ENCODE measurements at places on chromosomes 3 and 15.
A peak's percentile ranks its signal among the peaks of the same experiment; 100 is the strongest.

- DNase-seq: no peak
Observed at GRCh38 chr15:69253156-69253555, 45.6 kb upstream of the PAQR5 start.

DNA sequence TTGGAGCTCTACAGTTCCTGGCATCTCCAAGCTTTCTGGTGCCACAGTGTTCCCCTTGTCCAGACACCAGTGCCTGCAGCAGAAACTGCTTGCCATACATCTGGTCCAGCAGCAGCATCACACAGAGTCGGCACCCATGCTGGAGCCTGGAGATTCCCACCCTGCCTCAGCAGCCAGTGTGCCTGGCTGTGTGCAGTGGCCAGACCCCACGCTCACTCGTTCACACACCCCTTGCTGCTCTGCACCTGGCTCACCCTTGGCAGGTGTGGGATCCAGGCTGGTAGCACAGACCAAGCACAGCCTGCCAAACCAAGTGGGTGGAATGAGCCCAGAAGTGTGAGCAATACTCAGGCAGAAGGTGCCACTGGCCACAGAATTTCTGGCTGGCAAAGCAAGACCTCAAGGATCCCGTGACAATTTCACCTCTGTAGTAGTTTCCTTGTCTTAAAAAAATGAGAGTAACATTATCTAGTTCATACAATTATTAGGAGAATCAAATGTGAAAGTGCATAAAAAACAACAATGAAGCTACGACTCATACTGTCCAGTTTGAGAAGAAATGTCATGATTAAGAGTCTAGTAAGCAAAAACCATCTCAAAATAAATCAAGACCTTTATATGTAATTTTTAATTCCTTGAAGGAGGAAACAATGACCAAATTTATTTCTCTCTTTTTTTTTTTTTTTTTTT is 22.9 kb upstream of the ZBED2 start:
- no peak for DNase-seq

DNA sequence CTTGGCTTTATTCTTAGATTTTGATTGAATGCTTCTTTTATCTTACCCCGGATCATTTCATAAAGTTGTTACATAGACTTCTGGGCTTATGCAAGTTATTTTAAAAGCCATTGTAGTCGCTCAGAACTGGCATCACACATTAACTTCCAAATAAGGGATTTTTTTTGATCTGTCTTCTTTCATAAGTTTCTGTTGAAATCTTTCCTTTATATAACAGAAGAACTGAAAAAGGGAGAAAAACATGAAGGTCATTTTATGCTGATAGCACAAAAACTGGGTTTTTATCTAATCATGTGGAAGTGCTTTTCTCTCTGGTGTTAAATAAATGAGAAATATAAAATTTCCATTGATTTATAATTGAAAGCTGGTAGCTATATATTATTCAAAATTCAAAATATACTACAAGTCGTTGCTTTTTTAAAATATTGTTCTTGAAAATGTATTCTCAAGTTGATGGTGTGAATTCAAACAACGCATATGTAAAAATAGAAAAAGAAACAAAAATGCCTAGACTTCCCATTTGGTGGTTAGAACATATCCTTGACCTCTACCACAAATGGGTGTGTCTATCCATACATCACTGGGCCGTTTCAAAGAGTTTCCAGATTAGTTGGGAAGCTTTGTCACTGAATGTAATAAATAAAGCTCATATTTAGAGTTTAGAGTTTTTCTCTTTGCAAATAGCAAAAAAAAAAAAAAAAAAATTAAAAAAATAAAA is 258.3 kb upstream of the ZPLD1 start:
- DNase-seq: no peak

DNA sequence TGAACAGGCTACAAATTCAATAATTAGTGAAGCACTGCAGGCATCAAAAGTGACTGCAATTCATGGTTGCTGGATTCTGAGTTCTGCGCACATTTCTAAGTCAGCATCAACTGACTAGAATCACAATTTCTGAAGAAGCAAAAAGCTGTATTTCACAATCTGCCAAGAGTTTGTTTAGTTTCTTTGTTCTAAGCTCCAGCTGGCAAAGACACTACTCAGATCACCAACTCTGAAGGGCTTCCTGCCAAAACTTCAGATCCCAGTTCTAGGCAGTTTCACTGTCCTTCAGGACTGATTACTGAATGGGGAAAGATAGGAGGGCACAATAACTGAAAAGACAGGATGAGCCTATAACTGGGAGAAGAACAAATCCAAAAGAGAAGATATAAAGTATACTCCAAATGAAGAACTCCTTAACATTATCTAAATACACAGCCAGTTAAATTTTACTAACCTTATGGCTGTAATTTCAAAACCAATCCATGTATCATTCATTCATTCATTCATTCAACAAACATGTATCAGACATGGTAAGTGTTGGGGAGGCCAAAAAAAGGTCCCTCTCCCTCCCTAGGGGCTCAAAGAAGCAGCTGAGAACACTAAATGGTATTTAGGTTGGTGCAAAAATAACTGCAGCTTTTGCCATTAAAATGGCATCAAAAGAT is 17.1 kb downstream of the TJP1 start:
- no peak for DNase-seq

GRCh38 chr3:124969190-124969589 is 34.6 kb upstream of the MUC13 start:
- no peak for DNase-seq

DNA sequence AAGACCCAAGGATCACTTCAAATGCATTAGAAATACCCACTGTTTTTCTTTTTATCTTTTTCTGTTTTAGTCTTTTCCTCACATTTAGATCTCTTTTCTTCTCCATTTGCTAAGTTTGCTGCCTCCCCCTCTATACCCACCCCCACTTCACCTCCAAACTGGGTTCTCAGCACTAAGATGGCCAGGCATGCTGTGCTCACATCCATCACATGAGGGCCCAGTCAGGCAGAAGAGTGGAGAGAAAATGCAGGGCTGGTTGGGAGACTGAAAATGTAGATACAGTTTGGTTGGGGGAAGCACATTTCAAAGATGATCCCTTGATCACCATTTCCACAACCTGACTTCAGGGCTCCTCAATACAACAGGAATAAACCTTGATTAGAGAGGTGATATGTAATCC is 8.7 kb downstream of the GAP43 start:
- DNase-seq: no peak

DNA sequence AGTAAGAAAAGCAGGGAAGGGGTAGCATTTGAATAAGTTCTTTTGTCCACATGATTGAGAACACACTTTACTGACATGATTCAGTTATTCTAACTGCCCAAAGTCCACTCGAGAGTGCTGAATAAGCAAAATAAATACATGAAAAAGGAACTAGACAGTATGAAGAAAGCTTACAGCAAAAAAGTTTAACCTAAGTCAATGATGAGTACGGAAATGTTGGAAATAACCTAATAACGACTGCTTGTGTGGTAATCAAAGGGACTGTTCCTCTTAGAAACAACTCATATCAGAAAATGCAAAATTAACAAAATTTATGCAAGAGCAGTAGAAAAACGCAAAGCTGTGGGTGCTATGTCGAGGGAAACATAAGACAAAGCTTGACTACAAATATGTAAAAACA is 36.6 kb downstream of the DMXL2 start:
- no peak for DNase-seq

DNA sequence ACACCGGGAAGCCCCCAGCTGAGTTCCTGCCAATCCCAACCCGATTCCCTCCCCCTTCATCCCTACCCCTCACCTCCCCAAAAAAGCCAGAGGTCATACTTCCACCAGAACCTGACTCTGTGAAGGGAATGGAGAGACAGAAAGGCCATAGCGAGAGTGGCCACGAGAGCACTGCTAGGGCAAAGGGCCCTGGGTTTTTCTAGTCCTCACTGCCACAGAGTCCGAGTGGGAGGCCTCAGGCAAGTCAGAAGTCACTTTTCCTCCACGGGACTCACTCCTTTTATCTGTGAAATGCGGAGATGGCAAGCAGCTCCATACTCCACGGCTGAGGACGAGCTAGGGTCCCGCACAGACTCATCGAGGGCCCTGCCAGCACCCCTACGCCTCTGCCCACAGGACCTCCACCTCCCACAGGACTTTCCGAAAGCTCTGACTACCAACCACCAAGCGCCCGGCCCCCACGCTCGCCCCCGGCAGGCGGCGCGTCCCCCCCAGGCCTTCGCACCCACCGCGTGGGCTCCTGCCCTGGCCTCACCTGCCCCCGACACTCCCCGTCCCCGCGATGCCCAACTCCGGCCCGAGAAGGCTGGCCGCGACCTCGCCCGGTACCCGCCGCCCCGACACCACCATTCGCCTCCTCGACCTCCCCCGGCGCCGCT is 792 bp downstream of the ATP13A3 start:
- DNase-seq: peak; percentile 10
